ENCODE measurements at places on chromosomes 11 and 22.

DNA sequence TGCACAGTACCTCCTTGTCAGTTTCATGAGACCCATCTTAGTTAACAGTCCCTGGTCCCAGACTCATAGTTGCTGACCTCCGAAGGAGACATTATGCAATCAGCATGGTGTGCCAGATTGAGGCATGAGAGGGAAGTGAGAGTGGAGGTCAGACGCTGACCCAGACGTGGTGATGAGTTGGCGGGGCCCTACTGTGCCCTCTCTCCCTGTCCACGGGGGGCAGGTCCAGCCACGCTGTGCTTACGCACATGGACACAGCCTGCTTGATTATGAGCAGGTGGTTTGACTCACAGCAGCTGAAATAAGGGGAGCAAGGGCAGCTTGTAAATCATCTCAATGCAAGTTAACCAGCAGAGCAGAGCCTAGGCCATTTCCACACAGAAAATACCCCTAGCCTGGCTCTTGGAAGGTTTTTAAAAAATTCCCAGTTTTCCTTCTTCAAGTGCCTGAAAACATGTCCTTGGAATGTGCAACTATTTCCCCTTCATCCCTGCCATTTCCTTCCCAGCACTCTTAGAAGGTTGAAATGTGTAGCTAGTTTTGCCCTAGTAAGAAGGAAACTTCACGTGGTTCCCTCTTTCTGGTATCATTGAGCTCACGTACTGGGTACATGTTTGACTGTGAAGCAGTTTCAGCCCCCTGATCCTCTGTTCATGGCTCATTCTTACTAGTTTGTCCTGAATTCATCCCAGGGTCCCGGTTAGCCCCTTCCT lies 122.6 kb upstream of the SORL1-AS1 start:
- DNase-seq, result peak; percentile 27

- no peak for DNase-seq
Observed at GRCh38 chr11:29190313-29190712, 826.5 kb downstream of the KCNA4 start.

DNA sequence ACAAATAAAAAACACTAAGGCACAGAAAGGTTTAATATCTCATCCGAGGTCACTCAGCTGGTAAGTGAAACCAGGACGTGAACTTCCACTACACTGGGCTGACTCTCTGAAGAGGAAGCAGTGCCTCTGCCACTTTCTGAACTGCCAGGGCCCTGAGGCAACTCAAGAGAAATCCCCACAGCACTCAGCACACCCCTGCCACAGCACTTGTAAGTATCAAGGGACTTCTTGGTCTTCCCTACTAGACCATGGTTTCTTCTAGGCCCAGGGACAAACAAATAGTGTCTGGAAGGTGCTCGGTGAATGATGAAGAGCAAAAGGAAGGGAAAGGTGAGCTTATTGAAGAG lies 49.7 kb downstream of the RPL27A start:
- no peak for DNase-seq

DNA sequence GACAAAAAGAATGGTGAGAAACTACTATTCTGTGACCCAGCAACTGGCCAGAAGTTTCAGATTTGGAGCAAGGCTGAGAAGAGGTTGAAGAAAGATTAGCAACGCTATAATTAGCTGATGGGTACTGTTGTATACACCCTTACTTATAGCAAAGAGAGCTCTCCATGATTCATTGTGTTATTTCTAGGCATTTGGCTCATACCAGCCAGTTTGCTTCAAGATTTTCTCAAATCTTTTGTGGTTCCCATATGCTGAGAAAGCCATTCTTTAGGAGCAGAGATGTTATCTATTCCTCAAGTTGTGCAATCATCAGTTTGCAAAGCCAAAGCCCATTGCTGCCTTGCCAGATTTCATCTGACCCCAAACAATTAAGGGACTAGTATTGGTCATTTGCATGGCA lies 179.4 kb downstream of the ETS1 start:
- no peak for DNase-seq

- no peak for DNase-seq
Observed at GRCh38 chr22:37855462-37855861, 6.2 kb downstream of the EIF3L start.

DNA sequence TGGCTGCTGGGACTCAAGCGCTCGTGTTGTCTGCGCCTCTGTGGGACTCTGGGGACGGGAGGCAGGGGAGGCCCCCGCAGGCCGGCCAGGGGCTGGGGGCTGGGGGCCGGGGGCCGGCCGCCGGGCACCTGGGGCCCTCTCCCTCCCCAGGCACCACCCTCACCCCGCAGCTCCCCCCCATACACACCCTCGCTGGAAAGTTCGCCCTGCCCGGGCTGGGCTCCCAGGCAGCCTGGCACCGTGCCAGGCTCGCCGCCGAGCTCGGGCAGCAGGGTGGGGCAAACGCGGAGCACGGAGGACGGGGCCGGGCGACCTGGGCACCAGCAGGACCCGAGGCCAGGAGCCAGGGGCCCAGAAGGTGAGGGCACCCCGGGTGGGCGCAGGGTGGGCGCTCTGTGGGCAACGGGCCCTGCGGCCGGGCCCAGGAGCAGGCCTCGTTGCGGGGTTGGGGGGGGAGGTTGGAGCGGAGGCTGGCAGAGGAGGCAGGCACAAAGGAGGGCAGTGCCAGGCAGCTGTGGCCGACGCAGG lies 76.7 kb upstream of the WNT7B start:
- peak; percentile 42 for DNase-seq

- no peak for DNase-seq
Observed at GRCh38 chr22:47035425-47035881, 273.0 kb downstream of the TBC1D22A start.

DNA sequence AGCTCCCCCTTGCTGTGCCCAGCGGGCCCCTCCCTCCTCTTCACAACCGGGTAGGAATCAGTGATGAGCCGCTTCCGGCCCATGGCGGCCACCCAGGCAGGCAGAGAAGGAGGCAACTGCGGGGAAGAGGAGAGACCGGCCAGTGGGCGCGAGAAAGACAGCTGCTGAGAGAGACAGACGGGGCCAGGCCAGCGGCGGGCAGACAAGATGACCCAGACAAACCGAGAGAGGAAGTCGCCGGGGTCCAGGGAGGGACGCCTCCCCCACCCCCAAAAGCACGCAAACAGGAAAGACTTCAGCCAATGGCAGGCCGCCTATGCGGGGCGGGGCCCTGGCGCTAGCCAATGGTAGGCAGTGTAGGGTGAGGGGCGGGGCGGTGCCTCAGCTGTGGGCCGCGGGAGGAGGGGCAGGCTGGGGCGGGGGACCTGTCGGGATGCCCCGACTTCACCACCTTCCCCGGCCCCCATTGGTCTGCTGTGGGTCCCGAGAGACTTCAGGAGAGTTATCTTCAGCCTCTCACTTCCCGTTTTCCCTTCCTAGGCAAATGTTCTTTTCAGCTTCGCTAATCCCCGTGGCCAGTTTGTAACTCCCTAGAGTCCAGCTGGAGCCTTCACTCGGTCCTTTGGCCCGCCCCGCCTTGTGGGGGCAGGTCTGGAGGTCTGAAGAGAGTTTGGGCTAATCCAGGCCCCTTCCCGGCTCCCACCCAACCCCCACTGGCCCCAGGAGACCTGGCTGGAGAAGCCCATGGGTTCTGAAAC lies at the start of gene POLD4:
Gene POLD4, minus strand, starts transcription at position 230 of the 758 bp plus-strand sequence. Its CDS starts 147 bp downstream, at position 83.
- DNase-seq, result peak; percentile 96

- no peak for DNase-seq
Observed at GRCh38 chr11:102530558-102530957, at the start of gene MMP7. MMP7 (minus strand) TSS chr11:102530747; CDS start chr11:102530700, 47 bp downstream.

DNA sequence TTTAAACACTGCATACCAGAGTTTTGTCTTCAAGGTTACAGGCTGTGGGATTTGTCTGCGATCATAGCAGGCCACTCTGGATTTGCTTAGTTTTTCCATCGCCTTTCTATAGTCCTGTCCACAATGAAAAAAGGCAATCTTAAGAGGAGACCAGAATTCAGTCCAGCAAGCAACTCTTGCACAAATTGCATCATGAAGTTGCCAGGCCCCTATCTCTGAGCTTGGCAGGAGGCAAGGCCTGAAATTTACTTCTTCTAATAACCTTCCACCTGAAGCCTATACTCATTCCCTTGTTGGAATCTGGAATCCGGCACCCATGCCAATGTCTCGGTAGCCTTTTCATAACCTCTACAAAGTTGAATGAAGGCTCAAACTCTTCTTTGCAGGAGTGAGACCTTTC lies 100.1 kb downstream of the NAV2 start:
- DNase-seq, result no peak

GRCh38 chr22:37053310-37054055 lies 1.9 kb downstream of the KCTD17 start:
- DNase-seq, result no peak

DNA sequence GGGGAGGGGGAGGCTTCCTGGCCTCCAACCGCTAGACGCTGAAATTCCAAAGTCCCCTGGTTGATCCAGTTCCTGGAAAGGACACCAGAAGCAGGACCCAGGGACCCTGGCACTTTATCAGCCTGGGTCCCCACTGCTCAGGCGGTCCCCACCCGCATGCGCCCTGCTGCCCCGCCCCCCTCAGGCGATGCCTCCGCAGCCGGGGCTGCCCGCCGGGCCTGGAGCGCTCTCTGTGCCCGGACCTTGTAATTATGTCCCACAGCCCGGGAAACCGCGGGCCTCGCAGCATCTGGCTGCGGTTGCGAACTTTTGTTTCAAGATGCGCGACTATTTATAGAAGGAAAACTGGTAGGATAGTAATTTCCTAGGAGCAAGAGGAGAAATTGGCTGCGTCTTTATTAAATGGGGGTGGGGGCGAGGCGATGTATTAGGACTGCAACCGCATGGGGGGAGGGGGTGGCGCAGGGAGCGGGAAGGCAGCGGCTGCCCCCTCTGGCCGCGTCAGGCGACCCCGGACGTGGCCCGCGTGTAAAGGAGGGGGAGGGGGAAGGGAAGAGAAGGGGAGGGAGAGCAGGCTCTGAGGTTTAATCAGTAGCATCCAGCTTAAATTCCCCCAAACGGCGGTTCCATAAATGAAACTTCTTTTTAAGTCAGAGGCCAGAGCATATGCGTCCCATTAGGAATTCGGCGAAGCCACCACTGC lies 6.1 kb downstream of the WNT7B start:
- no peak for DNase-seq

DNA sequence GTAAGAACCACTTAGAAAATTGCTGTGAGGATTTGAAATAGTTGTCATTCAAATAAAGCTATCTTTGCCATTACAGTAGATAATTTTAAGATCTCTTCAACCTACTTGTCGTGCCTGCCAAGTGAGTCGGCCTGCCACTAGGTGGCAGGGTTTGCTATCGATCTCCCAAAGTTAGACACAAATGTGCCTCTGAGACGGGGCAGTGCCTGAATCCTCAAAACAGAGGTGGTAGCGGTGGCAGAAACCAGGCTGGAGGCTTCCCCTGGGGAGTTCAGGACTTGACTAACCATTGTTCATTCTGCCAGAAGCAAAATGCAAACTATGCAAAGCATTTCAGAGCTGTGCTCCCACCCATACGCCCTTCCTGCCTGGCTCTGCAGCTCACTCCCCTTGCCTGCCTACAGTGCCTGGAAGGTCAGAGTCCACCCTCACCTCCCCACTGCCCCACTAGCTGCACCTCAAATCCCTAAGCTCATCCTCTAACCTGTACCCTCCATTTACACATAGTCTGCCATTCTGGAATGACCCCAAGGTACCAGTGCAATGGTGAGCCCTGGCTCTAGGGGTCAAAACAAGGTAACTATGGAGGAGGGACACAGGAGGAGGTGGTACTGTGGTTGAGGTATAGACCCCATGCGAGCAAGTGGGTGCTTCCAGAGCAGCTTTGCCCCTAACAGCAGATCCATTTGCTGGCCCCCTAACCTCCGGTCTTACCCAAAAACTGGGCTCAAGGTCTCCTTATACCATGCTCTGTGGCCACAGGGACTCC lies 82.1 kb downstream of the C11orf58 start:
- DNase-seq, result peak; percentile 79

DNA sequence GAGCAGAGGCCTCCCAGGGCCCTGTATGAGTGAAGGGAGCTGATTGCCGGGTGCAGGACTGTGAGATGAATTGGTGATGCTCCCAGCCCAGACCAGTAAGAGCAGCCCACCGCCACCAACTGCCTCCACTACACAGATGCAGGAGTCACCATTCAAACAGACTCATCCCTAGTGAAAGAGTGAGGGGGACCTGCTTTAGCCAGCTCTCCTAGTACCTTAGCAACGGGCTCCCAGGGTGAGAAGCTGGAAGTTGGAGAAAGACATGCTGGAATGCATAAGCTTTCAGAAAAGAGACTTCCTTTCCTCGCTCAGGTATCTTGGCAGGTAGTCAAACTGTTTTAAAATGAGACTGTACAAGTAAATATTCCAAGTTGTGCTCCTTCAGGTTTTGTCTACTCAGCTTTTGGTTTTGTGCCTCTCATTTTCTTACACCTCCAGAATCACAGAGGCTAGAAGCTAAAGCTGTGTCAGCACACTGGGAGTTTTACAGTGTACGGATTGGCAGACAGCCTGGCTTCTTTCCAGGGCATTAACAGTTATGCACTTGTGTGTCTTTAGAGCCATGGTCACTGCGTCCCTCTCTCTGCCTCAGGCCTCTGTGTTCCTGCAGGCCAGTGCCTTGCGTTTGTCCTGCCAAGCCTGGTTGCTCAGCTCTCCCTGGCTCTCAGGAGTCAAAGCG lies 146.2 kb downstream of the ATXN10 start:
- no peak for DNase-seq

DNA sequence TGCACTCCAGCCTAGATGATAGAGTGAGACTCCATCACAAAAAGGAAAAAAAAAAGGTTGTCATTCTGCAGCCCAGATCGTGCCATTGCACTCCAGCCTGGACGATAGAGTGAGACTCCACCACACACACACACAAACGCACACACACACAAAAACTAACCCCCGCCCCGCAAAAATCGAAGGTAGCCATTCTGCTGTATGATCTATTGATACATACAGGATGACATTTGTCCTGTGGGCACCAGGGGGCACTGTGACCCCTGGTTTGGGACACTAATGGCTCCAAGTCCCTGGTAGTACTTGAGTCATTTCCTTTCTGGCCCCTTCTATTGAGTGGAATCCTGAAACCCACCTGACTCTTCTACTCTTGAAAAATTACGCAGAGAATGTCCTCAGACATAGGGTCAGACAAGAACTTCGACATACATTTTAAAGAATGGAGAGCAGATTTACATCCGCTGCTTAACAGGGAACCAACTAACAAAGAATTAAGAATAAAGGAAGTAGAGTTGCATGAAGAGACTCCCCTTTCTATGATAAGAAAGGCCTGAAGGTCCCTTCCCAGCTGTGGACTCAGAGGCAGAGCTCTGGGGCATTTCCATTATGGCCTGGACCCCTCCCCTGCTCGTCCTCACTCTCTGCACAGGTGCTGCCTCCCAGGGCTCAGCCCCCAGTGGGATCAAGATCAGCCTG lies 35.0 kb upstream of the PRAME start:
- peak; percentile 62 for DNase-seq

DNA sequence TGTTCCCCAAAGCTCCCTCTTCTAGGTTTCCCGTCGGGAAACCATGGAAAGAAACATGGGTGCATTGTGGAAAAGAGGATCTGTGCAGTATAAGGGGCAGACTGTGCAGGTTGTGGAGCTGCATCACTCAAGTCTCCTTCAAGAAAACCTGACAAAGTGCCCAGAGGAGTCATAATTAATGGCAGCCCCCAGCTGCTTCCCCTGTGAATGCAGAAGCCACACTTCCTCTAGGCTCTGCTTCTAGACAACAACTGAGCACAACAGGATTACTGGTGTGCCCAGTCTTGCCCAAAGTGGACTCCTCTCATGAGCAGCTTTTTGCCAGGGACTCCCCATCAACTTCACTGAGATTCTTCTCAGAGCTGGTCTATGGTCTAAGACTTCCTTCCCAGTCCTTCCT lies 42.6 kb upstream of the SCUBE2 start:
- no peak for DNase-seq

GRCh38 chr11:40306938-40307548 lies 1152.4 kb downstream of the LRRC4C start:
- DNase-seq, result peak; percentile 29

GRCh38 chr11:117579161-117579560 lies 217.9 kb downstream of the DSCAML1 start:
- DNase-seq, result no peak

- DNase-seq, result no peak
Observed at GRCh38 chr22:20029550-20030225, 8.8 kb downstream of the TANGO2 start.

Measured in activated CD4-positive, alpha-beta T cell treated with anti-CD3 and anti-CD28 coated beads, Interleukin-2, amount 50 U/mL, for 16 hours (primary cell).